ENCODE measurements at places on chromosomes 16 and 17.

DNA sequence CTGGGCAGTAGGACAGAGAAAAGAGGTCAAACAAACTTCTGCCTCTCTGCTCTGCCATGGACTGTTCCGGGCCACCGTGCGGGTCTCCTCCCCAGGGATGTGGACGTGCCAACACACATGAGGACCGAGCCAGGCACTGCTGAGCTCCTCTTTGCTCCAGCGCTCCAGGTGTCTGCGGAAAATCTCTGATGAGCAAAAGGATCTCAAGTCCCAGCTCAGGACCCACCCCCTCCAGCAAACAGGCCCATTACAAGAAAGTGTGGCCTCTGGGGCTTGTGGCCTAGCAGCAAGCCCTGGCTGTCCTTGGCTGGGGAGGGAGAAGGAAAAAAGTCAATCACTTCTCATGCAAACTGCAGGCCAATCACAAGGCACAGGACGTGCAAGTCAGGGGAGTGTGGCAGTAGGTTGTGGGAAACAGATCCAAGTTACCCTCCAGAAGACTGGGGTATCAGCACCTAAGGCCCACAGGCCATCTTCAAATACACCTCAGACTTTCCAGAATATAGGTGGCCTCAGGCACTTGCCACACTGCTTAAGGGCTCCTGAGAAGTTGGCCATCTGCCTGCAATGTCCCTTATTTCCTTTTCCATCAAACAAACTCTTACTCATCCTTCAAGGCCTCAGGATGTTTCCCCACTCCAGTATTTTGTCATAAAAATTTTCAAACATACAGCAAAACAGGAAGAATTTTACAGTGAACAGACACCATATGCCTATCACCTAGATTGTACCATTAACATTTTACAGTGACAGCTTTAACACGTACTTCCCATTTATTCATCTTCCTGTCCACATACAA, 36.0 kb upstream of the SREBF1 start:
- DNase-seq, result no peak

DNA sequence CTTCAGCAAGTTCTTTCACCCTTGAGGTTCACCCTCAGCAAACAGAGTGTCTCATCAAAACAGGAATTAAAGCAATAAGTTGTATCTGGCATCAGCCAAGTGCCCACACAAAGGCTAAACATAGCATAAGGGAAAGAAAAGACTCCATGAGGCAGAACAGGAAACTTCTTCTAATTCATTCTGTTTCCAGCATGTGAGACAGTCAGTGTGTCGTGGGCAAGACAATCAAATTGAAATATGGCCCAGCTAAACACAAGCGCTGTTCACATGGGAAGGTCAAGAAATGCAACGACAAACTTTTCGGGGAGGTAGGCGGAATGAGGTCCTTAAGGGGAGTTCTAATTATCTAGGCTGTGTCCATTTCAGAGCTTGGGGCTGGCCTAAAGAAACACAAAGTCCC, 393.4 kb downstream of the HAPSTR1 start:
- no peak for DNase-seq

DNA sequence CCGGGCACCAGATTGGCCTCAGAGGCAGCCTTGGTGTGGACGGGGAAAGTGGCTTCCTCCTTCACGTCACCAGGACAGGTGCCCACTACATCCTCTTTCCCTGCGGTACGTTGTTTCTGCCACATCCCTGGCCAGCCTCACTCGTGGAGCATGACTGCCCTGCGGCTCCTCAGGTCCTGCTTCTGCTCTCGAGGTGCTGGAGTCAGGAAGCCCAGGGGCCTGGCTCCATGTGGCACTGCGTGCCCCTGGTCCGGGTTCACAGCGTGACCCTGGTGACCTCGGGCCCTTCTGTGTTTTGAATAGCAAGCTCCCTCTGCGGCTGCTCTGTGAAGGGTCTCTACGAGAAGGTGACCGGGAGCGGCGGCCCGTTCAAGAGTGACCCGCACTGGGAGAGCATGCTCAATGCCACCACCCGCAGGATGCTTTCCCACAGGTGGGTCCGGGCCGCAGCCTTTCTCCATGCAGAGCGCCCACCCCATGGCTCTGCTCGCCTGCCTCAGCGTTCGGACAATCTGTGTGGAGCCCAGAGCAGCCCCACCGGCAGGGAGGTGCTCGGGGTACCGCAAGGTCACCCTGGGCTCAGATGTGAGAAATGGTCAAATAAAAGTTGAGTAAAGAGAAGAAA, 13.5 kb downstream of the RGS11 start:
- DNase-seq, result no peak

- DNase-seq, result no peak
Observed at GRCh38 chr17:73976147-73976546, 227.3 kb upstream of the RPL38 start.

DNA sequence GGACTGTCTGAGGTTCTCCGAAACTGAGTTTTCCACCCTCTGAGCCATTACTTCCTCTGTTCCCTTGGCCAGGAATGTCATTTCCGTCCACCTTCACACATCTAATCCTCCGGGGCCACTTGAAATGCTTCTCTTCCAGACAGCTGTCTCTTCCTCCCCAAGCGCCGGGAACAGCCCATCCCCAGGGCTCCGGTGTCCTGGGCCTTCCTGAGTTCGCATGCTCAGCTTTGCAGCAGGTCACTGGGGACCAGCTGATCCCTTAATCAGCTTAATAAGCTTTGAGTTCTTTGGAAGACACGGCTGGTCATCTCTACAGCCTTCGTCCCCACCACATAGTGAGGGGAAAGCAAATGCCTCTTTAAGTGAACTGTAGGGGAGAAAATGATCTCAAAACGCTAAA, 123.4 kb downstream of the DYNLRB2 start:
- DNase-seq, result no peak

DNA sequence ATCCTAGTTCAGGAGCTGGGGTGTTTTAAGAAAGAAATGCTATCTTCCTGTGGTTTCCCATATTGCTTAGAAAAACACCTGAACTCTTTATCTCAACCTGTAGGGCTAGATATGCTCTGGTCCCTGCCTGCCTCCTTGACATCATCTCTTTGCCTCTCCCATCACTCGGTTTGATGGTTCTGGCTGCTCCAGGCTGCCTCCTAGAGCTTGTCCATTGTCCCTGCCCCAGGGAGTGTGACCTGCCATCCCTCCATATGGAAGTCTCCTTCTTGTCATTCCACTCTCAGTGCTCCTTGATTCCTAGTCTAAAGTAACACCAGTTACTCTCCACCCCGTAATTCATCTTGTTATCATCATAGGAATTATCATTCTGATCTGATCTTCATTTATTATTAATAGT, 369.0 kb upstream of the EEF2KMT start:
- DNase-seq, result no peak

DNA sequence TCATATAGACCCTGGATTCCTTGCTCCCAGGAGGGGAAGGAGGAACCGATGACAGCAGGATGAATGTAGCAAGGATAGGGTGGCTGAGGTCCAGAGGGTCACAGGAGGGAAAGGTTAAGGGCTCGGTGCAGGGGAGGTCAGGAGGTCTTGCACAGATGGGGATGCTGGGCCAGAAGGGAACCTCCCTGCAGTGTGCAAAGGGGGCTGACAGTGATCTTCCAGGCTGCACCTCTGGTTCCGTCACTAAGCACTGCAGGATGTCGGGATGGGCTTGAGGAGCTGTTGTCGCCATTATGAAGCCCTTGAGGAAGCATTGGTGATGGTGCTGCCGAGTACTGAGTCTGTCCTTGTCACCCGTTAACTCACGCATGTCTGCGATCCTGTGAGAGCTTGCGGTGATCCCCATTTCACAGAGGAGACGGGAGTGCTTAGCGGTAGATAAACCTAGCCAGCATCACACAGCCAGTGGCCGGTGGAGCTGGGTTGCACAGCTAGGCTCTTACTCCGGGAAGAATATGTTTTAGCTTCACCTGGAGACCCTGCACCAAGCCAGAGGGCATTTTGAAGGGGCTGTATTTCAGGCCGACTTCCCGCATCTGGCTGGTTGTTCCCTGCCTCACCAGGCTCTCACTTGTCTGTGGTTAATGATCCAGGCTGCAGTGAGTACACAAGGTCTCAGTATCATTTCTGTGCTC, 120.4 kb downstream of the SNX29 start:
- no peak for DNase-seq

- DNase-seq, result no peak
Observed at GRCh38 chr16:48014349-48015135, 141.3 kb downstream of the ABCC12 start.

- DNase-seq, result peak; percentile 47
Observed at GRCh38 chr16:81623365-81624102, 155.6 kb upstream of the PLCG2 start.

- no peak for DNase-seq
Observed at GRCh38 chr16:69711115-69711740, 15.1 kb downstream of the NQO1 start.

- no peak for DNase-seq
Observed at GRCh38 chr16:14146445-14146844, 75.3 kb downstream of the MRTFB start.

DNA sequence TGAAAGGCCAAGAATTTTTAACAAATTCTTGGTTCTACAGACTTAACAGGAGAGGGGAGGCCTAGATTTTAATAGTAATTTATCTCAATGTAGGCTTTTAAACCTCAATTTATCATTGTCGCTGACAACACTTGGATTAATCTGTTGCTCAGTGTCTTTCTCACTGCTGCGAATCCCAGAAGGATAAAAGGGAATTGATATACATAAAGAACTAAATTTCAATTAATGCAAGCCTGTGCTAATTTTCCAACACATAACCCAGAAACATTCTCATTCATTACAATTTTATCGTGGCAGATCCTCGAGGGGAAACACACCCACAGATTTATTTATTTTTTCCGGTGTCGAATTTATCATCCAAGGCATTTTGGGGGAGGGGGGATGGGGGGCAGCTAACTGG, 98.1 kb downstream of the WSCD1 start:
- no peak for DNase-seq

GRCh38 chr16:86768228-86768791, 190.0 kb downstream of the FOXL1 start:
- DNase-seq, result no peak

GRCh38 chr16:56889206-56889605, 24.2 kb downstream of the SLC12A3 start:
- no peak for DNase-seq

GRCh38 chr16:23929237-23929636, 93.5 kb downstream of the PRKCB start:
- DNase-seq, result no peak

- no peak for DNase-seq
Observed at GRCh38 chr17:64575431-64575830, 68.7 kb downstream of the CEP95 start.

DNA sequence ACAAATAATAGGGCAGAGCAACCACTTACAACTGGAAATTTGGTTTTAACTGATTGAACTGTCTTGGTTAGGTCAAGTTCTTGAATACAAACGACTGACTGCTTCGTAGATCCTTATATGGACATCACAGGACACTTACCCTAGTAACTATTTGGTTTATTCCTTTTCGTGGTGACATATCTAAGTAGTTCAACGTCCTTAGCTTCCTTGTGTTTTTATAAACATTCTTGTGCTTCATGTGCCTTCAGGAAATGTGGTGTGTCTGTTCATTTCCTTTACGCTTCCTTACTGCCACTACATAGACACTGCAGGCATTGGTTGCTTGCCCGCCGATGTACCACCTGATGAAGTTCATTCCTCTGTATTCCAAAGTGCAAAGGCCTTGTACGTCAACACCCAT, 59.3 kb downstream of the USP10 start:
- DNase-seq, result no peak

- no peak for DNase-seq
Observed at GRCh38 chr16:6483469-6484033, 849.1 kb upstream of the RBFOX1 start.

DNA sequence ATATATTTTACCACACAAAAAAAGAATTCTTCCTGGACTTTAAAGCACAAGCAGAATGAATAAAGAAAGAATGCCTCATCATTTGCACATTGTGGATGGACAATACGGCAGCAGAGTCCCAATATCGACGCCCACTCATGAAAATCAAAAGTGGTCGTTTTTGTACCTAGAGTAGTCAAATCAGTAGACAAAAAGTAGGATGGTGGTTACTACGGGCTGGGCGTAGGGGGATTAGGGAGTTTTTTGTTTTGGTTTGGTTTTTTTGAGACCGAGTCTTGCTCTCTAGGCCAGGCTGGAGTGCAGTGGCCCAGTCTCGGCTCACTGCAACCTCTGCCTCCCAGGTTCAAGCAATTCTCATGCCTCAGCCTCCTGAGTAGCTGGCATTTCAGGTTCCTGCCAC, 8.6 kb upstream of the CENPV start:
- DNase-seq, result no peak

DNA sequence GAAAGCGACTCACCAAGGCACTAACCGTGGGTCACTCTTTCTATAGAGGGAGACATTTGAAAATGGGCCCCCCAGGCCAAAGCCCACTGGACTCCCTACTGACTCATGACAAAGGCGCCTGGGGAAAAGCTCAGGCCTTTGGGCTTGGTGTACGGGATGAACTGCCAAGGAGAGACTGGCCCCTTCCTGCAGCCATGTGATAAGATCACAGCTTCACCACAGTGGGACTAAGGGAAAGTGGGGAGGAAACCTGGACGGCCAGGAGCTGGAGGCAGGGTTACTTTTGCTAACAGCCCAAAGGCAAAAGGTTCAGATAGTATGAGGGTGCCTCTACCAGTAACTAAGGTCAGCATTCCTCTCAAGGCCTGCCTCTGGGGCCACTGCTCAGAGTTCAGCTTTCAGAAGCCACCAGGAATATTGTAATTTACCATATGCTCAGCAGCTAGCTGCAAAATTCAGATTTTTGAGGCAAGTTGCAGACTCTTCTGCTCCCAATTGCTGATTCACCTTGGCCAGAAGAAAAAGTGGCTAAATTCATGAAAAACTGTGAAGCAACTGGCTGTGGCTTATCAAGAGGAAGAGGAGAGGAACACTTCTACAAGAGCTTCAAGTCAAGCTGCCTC, 37.1 kb upstream of the SLC25A19 start:
- DNase-seq, result no peak

DNA sequence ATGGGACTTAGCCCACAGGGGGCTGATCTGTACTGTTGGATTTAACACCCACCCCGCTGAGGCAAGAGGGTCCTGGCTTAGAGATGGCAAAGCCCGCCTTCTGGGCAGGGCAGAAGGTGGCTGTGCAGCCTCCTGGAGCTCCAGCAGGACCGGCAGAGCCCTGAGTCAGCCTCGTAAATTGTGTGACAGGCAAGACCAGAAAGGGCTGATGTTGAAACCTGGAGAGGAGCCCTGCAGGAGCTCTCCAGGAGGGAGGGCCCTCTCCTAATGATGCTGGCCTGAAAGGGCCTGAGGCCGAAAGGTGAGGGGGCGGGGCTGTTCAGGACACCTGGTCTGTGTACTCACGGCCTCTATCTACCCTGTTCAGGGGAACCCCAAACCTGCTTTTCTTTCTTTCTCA, 22.5 kb upstream of the MYO15B start:
- no peak for DNase-seq

GRCh38 chr16:82874271-82874670, 247.5 kb downstream of the CDH13 start:
- no peak for DNase-seq

GRCh38 chr17:55168958-55169687, 95.6 kb upstream of the HLF start:
- no peak for DNase-seq

DNA sequence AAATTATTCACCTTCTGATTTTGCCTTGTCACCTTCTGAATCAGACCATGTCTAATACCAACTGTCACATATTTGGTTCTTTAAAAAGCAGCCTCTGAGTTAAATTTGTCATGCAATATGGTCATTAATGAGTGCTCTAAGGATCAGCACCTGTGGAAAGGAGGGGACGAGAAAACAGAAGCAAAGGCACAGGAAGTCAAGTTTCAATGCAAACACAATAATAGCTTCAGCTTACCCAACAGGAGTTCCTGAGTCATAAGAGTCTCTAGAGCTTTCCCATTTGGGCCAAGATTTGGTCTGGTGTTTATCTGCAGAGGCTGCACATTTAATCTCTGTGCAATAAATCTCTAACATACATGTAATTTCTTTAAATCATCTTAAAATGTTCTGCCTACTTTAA, 889.8 kb downstream of the CDH8 start:
- DNase-seq, result no peak

Data from activated gamma-delta T cell treated with anti-CD3 and anti-CD28 coated beads, Interleukin-2, amount 50 U/mL, for 16 hours (primary cell).